Stimulated activated CD8-positive, alpha-beta memory T cell treated with anti-CD3 and anti-CD28 coated beads, Interleukin-7, amount 100 ng/mL, for 4 hours (primary cell): ENCODE measurements at places on chromosomes 3 and 15.

GRCh38 chr3:60298141-60298540 lies 953.1 kb downstream of the FHIT start:
- no peak for DNase-seq

GRCh38 chr15:49721621-49722020 lies 100.8 kb downstream of the DTWD1 start:
- DNase-seq, result no peak

- no peak for DNase-seq
Observed at GRCh38 chr15:33894193-33894592, 74.1 kb upstream of the CHRM5 start.

GRCh38 chr3:123302961-123303360 lies 101.2 kb downstream of the SEC22A start:
- no peak for DNase-seq

- DNase-seq, result no peak
Observed at GRCh38 chr3:114418724-114419543, 125.1 kb downstream of the TIGIT start.
